Cardiac muscle cell (in vitro differentiated cells and primary cell): ENCODE measurements at places on chromosomes 12 and 14. TPM values are rescaled to one million over a fixed set of nuclear protein-coding genes. Genes with fewer than 3 reads are reported as not detected.

DNA sequence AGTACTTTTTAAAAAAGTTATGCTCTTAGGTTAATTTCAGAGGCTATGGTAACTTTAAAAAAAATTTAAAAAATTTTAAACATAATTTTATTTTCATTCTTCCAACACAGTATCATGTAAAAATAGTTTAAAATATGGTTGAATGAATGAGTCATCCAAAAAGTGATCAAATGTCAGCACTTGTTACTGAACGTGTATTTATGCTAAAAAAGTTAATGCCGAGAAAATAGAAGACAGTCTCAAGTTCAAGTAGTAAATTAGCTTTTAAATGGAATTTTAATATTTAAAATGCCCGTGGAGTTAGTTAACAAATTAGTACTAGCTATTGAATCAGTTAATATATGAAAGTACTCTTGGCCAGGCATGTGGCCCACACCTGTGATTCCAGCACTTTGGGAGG, 4.8 kb downstream of the AEBP2 start:
- peaks cover 7% of the 10 kb centered on the region for H3K4me1 ChIP-seq
- H3K4me3 ChIP-seq, result no peak overlapping the region
- DNase-seq, result no peak
- no peaks in the 10 kb centered on the region for H3K36me3 ChIP-seq
- H3K27me3 ChIP-seq, result no peaks in the 10 kb centered on the region

GRCh38 chr14:92988786-92989755, 66.1 kb downstream of the CHGA start:
- no peak overlapping the region for H3K4me3 ChIP-seq
- H3K27me3 ChIP-seq, result no peaks in the 10 kb centered on the region
- no peaks in the 10 kb centered on the region for H3K36me3 ChIP-seq
- DNase-seq, result no peak
- peaks cover 13% of the 10 kb centered on the region for H3K4me1 ChIP-seq

GRCh38 chr12:79567175-79567563, 123.6 kb downstream of the PAWR start:
- peaks cover 5% of the 10 kb centered on the region for H3K36me3 ChIP-seq
- no peak overlapping the region for H3K4me3 ChIP-seq
- H3K4me1 ChIP-seq, result no peaks in the 10 kb centered on the region
- no peak overlapping the region for H3K27ac ChIP-seq
- H3K27me3 ChIP-seq, result no peaks in the 10 kb centered on the region

- no peaks in the 10 kb centered on the region for H3K36me3 ChIP-seq
- H3K4me1 ChIP-seq, result no peaks in the 10 kb centered on the region
- H3K27ac ChIP-seq, result no peak overlapping the region
- no peak for DNase-seq
These were observed 178.1 kb downstream of the BCAT1 start for GRCh38 chr12:24770821-24771220.

- H3K27ac ChIP-seq, result no peak overlapping the region
- H3K27me3 ChIP-seq, result no peaks in the 10 kb centered on the region
- no peak overlapping the region for H3K4me3 ChIP-seq
These were observed 97.8 kb downstream of the LLPH start for GRCh38 chr12:66032739-66033138.

DNA sequence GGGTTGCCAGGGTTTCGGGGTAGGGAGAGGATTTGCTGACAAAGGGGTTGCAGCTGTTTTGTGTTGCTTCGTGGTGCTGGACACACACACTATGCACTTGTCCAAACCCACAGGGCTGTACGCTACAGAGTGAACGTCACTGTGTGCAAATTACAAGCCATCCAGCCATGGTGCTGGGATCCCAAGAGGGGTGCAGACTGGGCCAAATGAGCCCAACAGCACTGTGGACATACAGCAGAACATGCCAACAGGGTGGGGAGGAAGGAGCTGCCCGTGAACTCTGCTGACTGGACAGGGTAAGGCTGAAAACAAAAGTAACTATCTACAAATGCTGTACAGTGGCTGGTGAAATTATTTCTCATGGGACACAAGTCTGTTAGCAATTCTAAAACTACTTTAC, 25.2 kb downstream of the POLE start:
- DNase-seq, result no peak
- H3K27me3 ChIP-seq, result no peaks in the 10 kb centered on the region
- peaks cover 43% of the 10 kb centered on the region for H3K36me3 ChIP-seq
- no peaks in the 10 kb centered on the region for H3K4me1 ChIP-seq
- H3K4me3 ChIP-seq, result no peak overlapping the region
- no peak overlapping the region for H3K27ac ChIP-seq

- no peak overlapping the region for H3K27ac ChIP-seq
- no peaks in the 10 kb centered on the region for H3K4me1 ChIP-seq
- no peaks in the 10 kb centered on the region for H3K27me3 ChIP-seq
- H3K4me3 ChIP-seq, result no peak overlapping the region
These were observed 40.7 kb downstream of the TPCN1 start for GRCh38 chr12:113261847-113262470.

DNA sequence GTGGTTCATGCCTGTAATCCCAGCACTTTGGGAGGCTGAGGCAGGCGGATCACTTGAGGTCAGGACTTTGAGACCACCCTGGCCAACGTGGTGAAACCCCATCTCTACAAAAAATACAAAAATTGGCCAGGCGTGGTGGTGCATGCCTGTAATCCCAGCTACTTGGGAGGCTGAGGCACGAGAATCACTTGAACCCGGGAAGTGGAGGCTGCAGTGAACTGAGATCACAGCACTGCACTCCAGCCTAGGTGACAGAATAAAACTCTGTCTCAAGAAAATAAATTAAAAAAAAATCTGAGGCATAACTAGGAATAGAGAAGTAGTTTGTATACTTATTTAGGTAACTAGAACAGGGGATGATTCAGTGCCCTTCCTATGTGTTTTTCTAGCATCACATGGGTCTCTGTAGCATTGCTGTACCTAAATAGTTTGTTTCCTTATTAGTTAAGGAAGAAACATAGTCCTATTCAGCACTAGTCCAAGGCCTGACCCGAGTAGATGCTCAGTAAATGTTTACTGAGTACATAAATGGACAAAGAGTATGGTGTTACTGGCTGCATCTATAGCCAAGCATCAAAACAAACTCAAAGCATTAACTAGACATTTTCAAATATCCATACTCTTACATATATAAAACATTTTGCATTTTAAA, 21.7 kb downstream of the TAOK3 start:
- DNase-seq, result no peak
- H3K4me1 ChIP-seq, result peaks cover 11% of the 10 kb centered on the region
- H3K36me3 ChIP-seq, result no peaks in the 10 kb centered on the region

DNA sequence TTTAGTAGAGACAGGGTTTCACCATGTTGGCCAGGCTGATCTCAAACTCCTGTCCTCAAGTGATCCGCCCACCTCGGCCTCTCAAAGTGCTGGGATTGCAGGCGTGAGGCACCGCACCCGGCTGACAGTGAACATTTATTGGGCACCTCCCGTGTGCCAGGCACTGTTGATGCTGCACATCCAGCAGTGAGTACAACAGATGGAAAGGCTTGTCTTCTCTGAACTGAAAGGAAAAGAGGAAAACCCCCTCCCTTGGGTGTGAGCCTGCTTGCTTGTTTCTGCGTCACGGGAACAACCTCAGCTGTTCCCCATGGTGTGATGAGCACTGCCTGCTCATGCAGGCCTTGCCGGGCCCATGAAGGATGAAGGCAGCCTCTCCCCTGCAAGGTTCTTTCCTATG, 39.5 kb downstream of the DGLUCY start:
- peaks cover 3% of the 10 kb centered on the region for H3K4me1 ChIP-seq
- H3K27ac ChIP-seq, result no peak overlapping the region
- no peak overlapping the region for H3K4me3 ChIP-seq
- H3K36me3 ChIP-seq, result no peaks in the 10 kb centered on the region
- DNase-seq, result no peak

DNA sequence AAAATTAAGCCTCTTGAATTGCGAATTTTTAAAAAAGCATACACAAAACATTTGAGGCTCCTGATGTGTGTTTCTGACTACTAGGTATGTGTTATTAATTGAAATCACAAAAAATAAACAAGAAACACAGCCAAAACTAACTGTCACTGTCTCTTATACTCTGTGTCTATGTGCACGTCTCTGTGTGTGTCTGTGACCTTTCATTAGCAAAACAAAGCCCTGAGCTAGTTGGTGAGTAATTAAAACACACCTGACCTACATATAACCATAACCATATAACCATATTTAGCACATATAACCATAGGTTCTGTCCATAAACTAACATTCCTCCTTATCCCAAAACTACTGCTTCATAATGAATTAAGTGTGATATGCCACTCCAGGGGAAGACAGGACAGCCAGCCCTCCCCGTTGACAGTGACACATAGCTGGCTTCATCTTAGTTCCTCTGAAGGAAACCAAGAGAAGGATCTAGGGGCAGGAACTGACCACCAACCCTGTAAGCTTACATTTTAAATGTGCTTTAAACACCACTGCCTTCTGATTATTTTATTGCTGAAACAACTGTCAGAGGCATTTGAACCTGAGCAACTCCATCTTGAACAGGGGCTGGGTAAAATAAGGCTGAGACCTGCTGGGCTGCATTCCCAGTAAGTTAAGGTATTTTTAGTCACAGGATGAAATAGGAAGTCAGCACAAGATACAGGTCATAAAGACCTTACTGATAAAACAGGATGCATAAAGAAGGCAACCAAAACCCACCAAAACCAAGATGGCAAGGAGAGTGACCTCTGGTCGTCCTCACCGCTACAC, 106.7 kb downstream of the PPP2R5E start:
- H3K36me3 ChIP-seq, result no peaks in the 10 kb centered on the region
- H3K4me3 ChIP-seq, result no peak overlapping the region
- peaks cover 21% of the 10 kb centered on the region for H3K4me1 ChIP-seq
- no peaks in the 10 kb centered on the region for H3K27me3 ChIP-seq
- DNase-seq, result no peak
- no peak overlapping the region for H3K27ac ChIP-seq

DNA sequence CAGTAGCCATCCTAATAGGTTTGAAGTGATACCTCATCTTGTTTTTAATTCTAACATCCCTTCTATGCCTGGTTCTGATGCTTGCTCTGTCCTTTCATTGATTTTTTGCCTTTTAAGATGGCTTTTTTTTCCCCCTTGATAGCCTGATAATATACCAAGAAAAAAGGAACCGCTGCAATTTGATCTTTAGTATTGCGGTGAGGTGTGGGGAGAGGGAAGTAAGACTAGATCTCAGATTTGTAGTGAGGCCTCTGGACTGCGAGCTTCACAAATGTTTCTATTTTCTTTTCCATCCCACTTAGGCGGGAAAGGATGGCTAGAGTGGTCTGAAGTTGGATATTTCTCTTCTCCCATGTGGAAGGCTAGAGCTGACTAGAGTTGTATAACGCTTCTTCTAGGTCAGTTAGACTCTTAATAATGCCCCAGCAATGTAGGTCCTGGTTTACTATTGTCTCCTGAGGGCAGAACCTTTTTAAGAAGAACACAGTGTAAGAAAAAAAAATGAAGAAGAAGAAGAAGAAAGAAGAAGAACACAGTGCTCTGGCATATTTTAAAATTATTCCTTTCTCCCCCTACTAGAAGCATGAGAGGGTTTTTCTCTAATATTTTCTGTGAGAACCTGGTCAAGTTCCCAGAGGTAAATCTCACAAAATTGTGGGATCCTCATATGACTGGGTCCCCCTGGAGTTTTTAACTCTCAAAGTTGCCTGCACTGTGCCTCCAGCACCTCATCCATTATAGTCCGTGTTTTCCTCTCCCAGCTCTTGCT, 11.9 kb upstream of the KLRB1 start:
- H3K27me3 ChIP-seq, result no peaks in the 10 kb centered on the region
- no peak overlapping the region for H3K4me3 ChIP-seq

DNA sequence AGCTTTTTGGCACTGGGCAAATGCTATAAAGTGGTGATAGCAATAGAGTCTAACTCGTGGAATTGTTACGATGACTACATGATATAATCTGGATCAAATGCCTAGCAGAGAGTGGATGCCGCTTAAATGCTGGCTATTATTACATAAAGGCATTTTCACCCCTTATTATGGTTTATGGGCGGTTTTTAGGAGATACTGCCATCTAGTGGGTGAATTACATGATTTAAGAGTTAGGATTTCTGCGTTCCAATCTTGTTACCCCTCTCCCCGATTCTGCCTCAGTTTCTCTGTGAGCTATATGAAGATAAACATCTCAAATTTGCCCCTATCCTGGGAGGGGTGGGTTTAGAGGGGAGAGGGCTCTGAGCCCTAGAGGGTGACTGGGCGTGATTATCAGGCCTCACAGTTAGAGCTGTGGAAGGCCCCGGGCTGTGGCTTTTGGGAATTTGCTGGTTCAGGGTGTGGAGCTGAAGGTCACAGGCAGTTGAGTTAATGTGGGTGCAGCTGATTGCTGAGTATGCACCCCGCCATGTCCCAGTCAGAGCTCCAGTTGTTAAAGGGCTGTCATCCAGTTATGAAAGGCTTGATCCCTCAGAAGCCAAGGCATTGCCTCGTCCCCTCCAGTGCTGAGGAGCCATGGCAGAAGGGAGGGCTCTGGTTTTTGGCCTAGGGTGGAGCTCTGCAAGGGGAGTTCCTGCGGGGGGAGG, 14.4 kb downstream of the CLSTN3 start:
- DNase-seq, result peak; percentile 57
- no peaks in the 10 kb centered on the region for H3K36me3 ChIP-seq
- no peaks in the 10 kb centered on the region for H3K27me3 ChIP-seq

DNA sequence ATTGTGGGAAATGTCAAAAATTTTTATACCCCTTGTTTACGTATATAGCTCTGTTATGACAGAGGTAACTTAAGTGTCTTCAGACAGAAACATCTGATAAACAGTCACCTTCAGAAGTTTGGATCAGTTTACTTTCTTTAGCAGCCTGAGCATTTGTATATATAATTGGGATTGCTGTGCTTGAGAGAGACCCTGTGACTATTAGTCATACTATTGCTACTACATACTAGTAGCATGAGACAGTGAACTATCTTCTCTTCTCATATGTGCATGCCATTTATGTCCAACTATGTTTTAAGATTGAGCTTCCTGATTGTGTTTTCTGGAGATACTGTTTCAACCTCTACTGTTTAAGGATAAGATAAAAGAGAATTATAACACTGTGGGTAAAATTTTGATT, 101.5 kb downstream of the PDE6H start:
- no peak overlapping the region for H3K27ac ChIP-seq
- no peaks in the 10 kb centered on the region for H3K27me3 ChIP-seq
- H3K4me1 ChIP-seq, result no peaks in the 10 kb centered on the region

DNA sequence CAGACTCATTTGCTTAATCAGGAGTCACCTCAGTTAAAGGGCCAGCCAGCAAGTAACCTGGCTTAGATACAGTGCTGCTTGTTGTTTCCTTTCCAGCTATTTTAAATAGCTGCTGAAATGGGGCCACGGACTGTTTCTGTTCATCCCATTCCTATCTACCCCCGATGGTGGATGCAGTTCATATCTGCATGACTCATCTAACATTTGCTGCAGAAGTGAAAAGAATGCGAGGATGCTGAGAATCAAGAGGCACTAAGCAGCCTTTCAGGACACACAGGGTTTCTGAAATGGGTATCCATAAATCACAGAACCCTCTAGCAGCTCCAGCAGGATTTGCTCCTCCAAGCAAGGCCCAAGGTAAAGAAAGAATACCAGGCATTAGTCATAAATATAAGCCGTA, 60.2 kb upstream of the RTRAF start:
- H3K36me3 ChIP-seq, result no peaks in the 10 kb centered on the region
- no peaks in the 10 kb centered on the region for H3K4me1 ChIP-seq
- no peaks in the 10 kb centered on the region for H3K27me3 ChIP-seq
- DNase-seq, result no peak
- no peak overlapping the region for H3K27ac ChIP-seq
- no peak overlapping the region for H3K4me3 ChIP-seq

GRCh38 chr14:73785336-73785833, 66.2 kb upstream of the PTGR2 start:
- H3K27ac ChIP-seq, result no peak overlapping the region
- DNase-seq, result no peak
- H3K4me1 ChIP-seq, result peaks cover 45% of the 10 kb centered on the region
- H3K4me3 ChIP-seq, result peak overlapping the region; percentile 80
- no peaks in the 10 kb centered on the region for H3K36me3 ChIP-seq

The ADAM20 gene
- 0.04 and 0.74 TPM in 2 replicates for total RNA-seq

The VASH1 gene
- total RNA-seq, result 27.7 and 41.0 TPM in 2 replicates

The GLI1 gene
- total RNA-seq, result 0.67 and 7.3 TPM in 2 replicates

The RD3L gene
- total RNA-seq, result 0.18 and 0.35 TPM in 2 replicates

The OAS2 gene
- not detected in 2 replicates for total RNA-seq

The MFAP5 gene
- total RNA-seq, result not detected in 2 replicates

The BHLHE41 gene
- 0.24 and 1.3 TPM in 2 replicates for total RNA-seq

The STYX gene
- 8.1 and 11.4 TPM in 2 replicates for total RNA-seq
